ENCODE measurements at places on chromosomes 6 and 20. TPM values are rescaled to one million over a fixed set of nuclear protein-coding genes. Genes with fewer than 3 reads are reported as not detected.

DNA sequence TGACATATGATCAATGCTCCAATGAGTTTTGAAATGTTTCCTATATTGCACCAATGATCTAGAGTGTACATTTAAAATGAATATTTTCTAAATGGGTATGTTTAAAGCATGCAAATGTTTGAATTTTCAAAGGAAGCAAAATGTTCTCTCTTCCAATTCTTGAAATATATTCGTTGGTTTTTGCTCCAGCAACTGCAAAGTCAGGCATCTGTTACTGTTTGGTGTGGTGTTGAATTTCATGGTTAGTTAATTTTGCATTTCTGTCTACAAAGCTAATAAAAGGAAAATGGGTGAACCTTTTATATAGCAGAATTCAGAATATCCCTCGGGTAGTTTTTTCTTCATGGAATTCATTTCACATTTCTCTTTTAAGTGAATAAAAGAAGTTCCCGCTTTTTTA lies 1018.3 kb downstream of the GRIK2 start:
- no peak for DNase-seq

DNA sequence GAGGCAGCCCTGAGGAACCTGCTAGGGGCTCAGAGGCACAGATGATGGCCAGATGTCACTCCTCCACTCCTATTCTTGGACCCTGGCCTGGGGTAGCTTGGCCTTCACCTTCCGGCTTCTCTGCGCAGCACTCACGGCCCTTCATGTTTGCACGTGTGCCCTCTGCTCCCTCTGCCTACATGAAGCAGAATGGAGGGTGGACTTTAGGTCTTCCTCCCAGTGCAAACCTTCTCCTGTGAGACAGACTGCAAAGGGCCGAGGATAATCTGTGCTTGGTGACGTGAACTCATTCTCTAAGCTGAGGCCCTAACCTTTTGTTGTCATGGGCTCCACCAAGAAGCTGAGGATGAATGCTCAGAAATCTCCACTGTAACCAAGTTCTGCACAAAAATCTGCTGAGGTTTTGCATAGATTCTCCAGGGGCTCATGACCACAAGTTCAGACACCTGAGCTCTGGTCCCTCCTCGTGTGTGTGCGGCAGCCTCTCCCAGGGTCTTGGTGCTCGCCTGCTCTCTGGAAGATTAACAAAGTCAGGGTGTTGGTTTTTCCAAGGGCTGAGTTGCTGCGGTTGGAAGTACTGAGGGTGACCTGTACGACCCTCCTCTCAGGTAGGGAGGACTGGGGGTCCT lies 25.5 kb upstream of the FOXO3 start:
- DNase-seq = no peak

DNA sequence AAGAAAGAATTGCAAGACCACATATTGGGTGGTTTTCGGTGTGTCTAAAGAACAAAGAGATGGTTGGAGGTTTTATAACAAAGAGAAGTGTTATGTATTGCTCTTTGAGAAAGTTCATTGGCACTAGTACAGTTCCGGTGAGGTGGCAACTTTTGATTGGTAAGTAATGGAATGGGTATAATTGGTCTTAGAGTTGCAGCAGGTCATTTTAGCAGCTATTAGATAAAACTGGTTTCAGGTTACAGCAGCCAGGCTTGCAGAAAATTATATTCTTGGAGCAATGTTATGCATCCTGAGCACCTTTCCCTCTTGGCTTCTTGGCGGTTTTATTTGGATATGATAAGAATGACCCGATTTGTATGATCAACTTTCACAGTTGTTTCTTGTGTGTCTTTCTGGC lies 12.3 kb upstream of the SSTR4 start:
- no peak for DNase-seq

DNA sequence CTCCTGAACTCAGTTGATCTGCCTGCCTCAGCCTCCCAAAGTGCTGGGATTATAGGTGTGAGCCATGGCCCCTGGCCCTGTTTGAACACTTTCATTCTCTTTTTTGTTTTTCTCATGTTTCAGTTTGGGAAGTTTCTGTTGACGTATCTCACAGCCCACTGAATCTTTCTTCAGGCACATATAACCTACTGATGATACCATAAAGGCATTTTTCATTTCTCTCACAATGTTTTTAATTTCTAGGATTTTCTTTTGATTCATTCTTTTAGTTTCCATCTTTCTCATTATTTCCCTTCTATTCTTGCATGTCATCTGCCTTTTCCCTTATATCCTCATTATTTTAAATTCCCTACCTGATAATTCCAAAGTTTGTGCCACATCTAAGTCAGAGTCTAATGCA lies 58.5 kb upstream of the EZR start:
- no peak for DNase-seq

- DNase-seq = no peak
Observed at GRCh38 chr6:84967389-84967788, 203.0 kb upstream of the TBX18 start.

DNA sequence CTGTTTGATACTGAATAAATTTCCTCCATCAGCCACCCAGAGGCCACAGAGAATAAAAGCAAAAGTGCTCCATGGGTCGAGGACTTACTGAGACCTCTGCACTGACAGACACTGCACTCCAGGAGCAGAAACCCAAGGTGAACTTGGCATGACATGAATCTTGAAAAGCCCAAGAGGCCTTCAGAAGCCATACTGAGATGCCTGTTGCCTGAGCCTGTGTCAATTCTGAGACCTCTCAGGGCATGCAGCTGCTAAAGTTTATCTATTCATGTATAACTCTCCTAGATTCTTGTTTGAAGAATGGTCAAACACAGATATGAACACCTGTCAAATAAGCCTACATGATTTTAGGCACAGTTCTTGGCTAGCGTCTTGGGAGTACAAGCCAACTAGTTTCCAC lies 145.7 kb downstream of the KIF16B start:
- DNase-seq = no peak

DNA sequence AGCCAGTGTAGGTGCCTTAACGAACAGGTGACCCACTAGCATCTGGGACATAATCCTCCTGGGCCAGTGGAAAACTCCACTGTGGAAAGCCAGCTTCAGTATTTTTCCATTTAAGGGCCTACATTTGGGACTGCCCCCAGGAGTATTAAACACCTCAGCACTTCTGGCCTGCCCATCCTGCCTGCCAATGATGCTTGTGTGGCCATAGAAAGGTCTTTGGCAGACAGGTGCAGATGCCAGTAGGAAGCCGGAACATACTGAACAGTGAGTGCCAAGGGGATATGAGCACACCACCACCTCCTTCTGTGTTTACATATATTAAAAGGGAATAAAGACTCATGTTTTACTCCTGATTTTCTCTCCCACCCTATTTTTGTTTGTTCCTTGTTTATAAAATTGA lies 19.9 kb downstream of the MCM8 start:
- no peak for DNase-seq

DNA sequence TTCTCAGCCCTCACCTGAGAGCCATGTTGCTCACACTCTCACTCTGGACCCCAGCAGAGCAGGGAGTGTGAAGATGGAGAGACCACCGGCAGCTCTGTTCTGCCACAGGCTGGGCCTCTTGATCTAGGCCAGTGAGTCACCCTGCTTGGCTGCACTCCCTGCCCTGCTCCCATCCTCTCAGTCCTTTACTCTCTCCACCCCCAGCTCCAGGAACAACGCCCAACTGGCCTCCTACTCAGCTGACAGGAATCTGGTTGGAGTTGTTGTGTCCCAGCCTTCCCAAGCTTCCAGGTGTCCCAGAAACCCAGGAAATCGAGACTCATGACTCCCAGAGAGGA lies at the start of gene PSORS1C1:
Gene PSORS1C1 (plus strand): TSS at position 260 of the 338 bp plus-strand sequence. CDS start 14,833 bp downstream, outside the sequence.
- DNase-seq = peak; percentile 86

DNA sequence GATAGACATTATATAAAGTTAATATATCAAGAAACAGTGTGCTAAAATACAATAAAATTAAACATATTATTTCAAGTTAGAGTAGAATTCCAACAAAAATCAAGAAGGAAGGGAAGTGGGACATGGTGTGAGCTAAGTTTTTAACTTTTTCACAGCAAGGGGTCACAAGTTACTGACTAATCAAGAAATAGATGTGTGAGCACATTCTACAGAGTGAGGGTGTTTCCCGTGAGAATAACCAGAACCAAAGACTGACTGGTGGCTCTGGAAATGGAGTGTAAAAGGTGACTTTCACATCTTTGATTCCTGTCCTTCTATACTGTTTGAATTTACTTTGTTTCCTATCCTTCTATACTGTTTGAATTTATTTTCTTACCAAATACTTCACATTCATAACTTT lies 206.6 kb downstream of the TASP1 start:
- no peak for DNase-seq

DNA sequence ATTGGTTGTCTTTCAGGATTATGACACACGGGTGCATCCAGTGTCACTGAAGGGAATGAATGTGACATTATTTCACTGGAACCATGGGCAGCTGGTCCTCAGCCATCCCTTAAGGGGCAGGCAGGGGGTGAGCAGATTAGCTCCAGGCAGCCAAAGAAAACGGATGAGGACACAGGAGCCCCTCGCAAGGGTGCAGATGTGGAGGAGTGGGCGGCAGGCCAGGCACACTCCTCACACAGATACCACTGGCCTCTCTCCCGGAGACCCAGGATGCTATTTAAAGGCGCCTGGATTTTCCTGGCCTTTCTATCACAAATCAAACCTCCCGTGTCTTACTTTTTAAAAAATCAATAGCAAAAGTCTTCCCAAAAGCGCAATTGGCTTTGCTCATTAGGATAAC lies 210.4 kb downstream of the TAF4 start:
- no peak for DNase-seq

DNA sequence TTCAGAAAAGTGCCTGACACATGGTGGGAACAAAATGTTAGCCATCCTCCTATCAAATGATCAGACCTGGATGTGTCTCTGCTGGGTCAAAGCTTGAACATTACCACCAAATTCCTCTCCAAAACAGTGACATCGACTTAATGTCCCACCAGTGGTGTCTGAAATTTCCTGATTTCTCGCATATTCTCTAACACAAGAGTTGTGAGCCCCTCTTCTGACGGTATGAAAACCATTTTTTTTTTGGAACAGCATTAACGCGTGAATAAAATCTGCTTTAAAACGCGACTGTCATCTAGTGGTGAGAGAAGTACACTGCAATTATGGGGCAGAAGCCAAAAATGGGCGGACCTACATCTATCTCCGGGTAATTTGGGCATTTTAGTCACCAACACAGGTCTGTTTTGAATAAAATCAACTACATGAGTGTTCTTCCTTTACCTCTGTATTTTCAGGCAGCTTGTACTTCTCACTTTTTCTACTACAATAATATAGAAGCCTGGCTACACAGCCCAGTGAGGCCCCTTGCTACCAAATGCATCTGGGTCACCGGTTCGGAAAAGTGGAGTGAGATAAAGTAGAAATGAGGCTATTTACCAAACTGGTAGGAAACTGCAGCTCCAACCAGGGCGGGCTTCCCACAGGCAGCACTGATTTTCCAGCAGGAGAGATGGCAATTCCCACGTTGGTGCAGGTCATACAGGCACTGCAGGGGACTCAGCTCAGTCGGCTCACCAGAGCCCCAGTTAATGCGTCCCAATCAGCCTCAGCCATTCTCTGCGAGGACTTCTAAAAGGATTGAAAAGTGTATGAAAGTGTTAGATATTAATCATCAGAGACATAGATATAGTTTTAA lies 27.4 kb downstream of the MGME1 start:
- DNase-seq = no peak

- no peak for DNase-seq
Observed at GRCh38 chr20:2230726-2231488, 64.9 kb upstream of the TGM3 start.

The MAPK13 gene
- 0.44 TPM for total RNA-seq

The TMEM244 gene
- total RNA-seq = not detected

The TBXT gene
- total RNA-seq = not detected

The SLC22A23 gene
- total RNA-seq = 5.2 TPM

The RNF5 gene
- 84.0 TPM for total RNA-seq

The PLG gene
- not detected for total RNA-seq

The PACSIN1 gene
- total RNA-seq = 7.1 TPM

The PACRG gene
- 11.8 TPM for total RNA-seq

The TFAP2D gene
- not detected for total RNA-seq

The LRP11 gene
- 20.9 TPM for total RNA-seq
